Bronchial epithelial cell (primary cell): ENCODE measurements at places on chromosomes 13 and 19.

DNA sequence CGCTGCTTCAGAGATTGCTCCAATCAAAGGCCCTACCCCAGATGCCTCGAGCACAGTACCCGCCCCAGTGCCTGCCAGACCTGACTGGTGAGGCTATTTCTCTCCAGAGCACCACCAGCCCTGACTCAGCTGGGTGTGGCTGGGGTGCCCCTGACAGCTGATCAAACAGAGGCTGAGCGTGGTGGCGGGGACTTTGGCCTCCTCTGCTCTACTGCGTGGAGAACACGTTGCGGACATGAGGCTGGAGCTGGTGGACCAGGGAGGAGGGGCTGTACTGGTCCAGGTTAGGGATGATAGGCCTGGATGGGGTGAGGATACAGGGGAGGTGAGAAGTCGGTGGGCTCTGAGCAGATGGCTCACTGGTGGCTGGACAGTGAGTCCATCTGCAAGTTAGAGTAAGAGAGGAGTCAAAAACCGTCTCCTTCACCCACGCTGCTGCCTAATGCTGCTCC, 3.5 kb upstream of the DOCK6 start:
- peak; percentile 92 for DNase-seq

GRCh38 chr19:56167064-56167578, 8.7 kb upstream of the GALP start:
- DNase-seq, result peak; percentile 7

DNA sequence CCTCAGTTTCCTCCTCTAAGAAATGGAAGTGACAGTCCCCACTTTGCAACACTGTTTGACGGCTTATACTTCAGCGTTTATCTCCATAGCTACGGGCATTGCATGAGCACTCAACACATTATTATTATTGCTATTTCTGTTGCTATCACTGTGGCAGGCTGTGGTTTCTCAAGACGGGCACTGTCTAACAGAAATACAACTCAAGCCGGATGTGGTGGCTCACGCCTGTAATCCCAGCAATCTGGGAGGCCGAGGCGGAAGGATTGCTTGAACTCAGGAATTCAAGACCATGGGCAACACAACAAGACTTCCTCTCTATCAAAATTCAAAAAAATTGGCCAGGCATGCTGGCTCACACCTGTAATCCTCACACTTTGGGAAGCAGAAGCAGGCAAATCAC, 4.9 kb upstream of the ZSWIM4 start:
- DNase-seq, result no peak

DNA sequence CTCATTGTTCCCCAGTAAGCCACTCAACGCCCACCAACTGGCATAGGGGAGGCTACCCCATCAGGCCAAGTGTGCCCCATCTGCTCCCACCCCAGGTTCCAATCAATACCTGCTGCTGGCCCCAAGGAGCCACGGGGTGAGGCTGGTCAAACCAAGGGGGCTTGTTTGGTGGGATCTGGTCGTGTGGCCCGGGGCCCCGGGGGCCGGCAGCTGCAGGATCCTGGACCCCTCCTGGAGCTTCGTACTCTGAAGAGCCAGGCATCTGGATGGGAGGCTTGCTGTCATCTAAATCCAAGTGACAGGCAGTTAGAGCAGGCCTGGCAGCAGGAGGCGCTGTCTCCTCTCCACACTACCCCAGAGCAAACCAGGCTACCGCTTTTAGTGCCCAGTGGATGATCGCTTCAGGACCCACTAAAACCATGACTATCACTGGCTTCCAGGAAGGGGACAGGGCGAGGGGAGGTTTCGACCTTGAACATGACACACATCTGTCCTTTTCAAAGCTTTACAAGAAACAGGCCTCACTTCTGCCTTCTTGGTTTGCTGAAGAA, 14.2 kb downstream of the CHERP start:
- DNase-seq, result no peak

- no peak for DNase-seq
Observed at GRCh38 chr13:22428188-22428828, 752.5 kb upstream of the SGCG start.

- DNase-seq, result no peak
Observed at GRCh38 chr13:111275995-111276618, 44.3 kb upstream of the TEX29 start.

DNA sequence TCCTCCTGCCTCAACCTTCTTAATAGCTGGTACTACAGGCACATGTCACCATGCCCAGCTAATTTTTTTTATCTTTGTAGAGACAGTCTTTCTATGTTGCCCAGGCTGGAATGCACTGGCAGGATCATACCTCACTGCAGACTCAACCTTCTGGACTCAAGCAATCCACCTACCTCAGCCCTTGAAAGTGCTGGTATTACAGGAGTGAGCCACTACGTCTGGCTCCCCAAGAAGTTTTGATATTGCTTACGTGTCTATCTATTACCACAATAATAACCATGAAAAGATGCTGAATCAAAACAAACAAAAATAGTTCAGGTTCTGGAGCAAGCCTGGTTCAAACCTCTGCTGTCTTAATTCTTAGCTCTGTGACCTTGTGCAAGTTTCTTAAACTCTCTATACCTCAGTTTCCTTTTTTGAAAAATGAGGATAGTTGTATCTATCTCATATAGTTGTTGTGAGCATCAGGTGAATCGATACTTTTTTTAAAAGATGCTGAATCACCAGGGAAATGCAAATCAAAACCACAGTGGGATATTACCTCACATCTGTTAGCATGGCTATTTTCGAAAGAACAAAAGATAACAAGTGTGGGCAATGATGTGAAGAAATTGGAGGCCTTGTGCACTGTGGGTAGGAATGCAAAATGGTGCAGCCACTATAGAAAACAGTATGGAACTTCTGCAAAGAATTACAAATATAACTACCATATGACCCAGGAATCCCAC, 19.0 kb upstream of the LEUTX start:
- peak; percentile 30 for DNase-seq

- peak; percentile 35 for DNase-seq
Observed at GRCh38 chr19:17205237-17206140, 9.7 kb upstream of the USE1 start.

DNA sequence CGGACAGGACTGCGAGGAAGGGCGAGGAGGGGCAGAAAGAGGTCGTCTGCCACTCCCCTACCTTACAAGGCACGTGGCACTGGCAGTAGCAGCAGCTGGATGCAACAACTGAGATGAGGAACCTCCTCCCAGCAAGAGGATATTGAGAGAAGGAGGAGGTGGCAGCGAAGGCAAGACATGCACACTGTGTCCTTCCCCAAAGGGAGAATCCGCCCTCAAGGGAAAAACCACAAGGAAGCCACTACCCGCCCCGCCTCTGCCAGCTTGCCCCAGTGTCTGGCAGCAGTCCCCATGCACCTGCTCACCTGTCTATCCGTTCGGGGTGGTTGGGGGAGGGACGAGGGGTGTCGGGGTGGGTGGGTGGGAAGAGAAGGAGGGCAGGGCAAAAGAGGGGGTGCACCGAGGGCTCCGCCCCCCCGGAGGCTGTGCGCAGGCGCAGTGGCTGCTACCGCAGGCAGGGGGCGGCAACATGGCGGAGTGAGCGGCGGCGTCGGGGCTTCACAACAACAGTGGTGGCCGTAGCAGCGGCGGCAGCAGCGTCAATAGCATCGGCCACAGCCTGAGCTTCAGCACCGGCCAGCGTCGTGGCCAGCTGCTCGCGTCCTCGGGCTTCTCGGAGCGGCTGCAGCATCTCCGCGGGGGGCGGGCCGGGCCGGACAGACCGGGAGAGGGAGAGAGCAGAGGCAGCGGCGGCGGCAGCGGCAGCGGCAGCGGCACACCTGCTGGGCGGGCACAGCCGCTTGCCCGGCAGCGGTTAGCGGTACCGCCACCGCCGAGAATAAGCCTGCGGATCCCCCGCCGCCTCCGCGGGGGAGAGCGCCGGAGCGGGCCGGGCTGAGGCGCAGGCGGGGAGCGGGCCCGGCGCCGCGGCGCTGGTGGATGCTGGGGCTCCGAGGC, at the start of gene NBEA:
Gene NBEA, plus strand, starts transcription at position 436 of the 897 bp plus-strand sequence. CDS start 551 bp downstream, outside the sequence.
- DNase-seq, result peak; percentile 13

DNA sequence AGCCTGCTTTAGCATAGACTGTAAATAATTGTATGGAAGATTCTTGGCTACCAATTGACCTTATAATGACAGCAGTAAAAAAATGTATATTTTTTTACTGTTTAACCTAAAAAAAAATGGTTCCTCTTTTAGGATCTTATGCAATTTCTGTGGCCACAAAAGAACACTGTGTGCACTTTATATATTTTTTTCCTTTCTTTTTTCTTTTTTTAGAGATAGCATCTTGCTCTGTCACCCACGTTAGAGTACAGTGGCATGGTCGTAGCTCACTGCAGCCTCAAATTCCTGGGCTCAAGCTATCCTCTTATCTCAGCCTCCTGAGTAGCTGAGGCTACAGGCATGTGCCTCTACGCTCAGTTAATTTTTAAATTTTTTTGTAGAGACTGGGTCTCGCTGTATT, 6.1 kb downstream of the FLT3 start:
- DNase-seq, result no peak

GRCh38 chr13:82758044-82758443, 1124.2 kb downstream of the SLITRK1 start:
- peak; percentile 10 for DNase-seq

DNA sequence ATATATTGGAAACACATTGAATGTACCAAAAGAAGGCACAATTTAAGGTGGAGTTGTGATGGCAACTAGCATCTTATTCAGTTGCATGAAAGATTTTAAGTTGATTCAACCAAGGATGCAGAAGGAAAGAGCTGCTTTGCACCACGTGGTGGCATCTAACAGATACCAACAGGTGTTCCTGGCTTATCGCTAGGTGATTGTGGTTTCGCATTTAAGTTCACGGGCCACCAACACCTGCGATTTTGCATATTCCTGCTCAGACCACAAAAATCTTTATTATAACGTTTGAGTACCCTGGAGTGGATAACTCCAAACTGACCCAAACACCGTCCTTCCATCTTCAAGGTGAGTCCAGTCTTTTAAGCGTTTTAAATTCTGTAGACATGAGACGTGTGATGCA, 45.3 kb downstream of the RGCC start:
- DNase-seq, result no peak

GRCh38 chr13:104534847-104535246, 1468.6 kb upstream of the SLC10A2 start:
- DNase-seq, result no peak

GRCh38 chr13:46352805-46353204, 34.2 kb downstream of the RUBCNL start:
- no peak for DNase-seq

- peak; percentile 48 for DNase-seq
Observed at GRCh38 chr13:113562085-113562749, 22.3 kb upstream of the TFDP1 start.

DNA sequence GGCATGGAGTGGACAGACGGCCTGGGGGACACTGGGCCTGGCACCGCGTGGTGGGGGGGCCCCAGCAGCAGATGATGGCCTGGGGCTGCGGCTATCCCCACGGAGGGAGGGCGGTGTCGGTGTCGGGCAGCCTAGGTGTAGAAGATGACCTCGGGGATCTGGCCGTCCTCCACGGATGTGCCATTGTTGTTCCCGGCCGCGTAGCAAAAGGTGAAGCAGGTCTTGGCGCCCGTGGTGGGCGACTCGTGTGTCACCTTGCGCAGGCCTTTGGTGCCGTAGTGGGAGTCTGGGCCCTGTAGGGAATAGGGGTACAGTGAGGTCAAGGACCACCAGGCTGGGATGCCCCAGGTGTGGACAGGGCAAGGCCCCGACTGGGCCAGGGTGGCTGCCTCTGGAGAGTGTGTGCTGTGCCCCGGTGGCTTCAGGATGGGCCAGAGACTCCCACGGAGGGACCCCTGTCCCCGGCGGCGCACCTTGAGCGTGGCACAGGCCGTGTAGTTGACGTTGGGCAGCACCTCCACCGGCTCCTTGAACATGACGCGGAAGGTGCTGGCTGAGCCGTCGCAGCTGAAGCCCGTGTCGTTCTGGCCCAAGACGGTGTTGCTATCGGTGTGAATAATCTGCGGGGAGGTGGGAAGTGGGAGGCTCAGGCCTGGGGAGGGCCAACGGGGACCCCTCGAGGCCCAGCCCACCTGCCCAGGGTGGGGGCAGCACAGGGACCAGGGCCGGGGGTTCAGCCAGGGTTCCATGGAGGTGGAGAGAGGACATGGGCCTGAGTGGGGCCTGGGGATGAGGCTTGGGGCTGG, 29.0 kb downstream of the BTBD2 start:
- no peak for DNase-seq

- DNase-seq, result no peak
Observed at GRCh38 chr13:37981932-37982331, 112.4 kb upstream of the TRPC4 start.

DNA sequence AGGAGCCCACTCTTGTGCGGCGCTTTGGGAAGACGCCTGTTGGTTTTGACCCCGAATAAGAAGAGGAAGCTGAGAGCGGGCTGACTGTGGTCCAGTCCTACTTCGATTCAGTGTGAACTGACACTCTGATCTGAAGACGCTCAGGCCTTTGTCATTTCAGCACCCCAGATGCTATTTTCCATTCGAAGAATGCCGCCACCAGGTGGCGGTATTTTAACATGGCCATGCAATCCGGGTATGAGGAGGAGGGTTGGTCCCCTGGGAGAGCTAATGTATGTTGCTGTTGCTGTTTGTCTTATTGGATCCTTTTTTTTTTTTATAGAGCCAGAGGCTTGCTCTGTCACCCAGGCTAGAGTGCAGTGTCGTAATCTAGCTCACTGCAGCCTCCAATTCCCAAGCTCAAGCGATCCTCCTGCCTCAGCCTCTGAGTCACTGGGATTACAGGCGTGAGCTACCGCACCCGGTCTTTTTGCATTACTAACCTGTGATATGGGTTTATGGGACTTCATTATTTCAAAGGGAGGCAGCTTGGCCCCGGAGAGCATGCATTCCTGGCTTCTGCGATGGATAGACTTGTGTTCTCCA, 803 bp upstream of the TIMM44 start:
- DNase-seq, result peak; percentile 77

DNA sequence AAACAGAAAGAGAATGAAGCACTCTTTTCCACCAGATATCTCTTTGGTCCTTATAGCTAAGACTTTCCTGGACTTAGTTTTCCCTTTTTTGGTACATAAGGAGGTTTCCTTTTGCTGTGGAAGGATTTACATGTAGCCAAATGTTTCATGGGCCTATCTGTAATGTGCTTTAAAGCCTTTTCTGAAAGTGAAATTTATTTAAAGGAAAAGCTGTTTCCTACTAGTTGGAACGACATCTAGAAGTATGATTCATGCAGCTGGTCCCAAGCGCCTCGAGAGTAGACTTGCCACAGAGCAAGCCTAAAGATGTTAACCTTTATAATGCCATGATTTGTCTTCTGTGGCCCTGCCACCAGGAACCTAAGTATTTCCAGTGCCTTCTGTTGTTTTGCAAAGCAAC, 390.3 kb downstream of the DLEU7 start:
- DNase-seq, result peak; percentile 31
